ENCODE measurements at places on chromosomes 6 and 20.

DNA sequence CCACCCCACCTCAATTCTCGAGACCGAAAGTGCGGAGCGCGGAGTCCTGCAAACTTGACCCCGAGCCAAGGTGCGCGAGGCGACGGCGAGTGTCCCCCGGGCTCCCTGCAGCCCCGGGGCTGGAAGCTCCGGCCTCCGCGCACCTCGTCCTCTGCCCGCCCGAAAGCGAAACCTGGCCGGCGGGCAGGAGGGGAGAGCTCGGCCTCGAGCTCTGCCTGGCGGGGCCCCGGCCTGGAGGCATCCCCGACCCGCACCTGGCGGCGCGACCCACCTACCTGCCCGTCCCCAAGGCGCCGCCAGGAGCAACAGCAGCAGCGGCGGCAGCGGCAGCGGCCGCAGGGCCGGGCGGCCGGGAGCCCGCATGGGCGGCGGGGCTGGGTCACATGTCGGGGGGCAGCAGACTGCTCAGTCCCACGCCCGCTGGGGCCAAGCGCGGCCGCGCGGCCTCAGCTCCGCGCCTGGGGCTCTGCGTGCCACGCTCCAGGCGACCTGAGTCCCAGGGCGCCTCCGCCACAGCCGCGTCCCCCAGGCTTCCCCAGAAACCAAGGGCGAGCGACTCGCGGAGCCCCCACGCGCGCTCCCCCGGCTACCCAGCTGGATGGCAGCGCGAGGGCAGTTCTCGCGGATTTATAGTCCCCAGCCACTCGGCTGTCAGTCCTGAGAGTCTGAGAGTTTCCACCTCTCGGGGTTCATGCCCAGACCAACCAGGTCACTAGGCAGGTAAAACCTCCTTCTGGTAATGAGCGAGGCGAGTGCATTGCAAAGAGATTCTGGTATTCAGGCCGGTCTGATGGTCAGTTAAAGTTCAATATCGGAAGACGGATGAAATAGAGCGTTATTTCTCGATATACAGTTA, at the start of gene IL20RA:
IL20RA (minus strand) TSS at position 600 of the 856 bp plus-strand sequence; CDS start at position 363, 237 bp downstream.
- DNase-seq, result no peak

GRCh38 chr20:60500038-60500701, 541.9 kb downstream of the CDH26 start:
- no peak for DNase-seq

- no peak for DNase-seq
These were observed 8.7 kb downstream of the HLA-DPA1 start for GRCh38 chr6:33064723-33065122.

GRCh38 chr6:111254779-111255166, 167.5 kb downstream of the SLC16A10 start:
- DNase-seq, result no peak

DNA sequence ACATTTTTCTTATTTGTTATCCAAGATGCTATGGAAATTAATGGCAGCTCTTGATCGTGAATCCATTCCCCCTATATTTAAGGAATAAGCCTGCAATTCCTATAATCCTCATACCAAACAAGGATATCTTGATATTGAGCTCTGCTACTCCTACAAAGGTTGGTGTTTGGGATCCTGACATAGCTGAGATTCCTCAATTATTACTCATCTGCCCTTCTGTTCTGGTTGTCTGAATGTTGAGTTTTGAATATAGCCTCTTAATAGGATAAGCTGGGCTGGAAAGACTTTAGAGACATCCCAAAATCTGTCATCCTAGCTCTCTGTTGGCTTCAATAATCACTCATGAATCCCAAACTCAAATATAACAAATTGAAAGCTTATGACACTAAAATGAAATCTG, 49.9 kb downstream of the CLIC5 start:
- peak; percentile 15 for DNase-seq

DNA sequence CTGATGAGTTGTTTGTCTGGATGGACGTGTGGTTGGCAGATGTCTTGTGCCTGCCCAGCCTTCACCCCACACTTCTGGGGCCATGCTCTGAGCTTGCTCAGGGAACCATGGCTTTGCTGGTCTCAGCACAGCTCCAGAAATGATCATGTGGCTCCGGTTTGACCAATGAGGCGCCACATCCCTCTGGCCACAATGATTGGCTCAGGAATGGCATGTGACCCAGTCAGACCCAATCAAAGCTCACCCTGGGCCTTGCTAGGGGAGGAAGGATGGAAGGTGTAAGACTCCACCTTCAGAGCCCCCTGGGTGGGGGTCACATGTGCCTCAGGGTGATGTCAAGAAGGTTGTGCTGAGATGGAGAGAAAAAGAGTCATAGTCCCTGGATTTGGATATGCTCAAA, 281.6 kb upstream of the SULF2 start:
- no peak for DNase-seq

- DNase-seq, result no peak
These were observed 849 bp upstream of the BMP7 start for GRCh38 chr20:57267158-57267821.

- no peak for DNase-seq
These were observed 613 bp upstream of the DLL1 start for GRCh38 chr6:170291271-170292110.

DNA sequence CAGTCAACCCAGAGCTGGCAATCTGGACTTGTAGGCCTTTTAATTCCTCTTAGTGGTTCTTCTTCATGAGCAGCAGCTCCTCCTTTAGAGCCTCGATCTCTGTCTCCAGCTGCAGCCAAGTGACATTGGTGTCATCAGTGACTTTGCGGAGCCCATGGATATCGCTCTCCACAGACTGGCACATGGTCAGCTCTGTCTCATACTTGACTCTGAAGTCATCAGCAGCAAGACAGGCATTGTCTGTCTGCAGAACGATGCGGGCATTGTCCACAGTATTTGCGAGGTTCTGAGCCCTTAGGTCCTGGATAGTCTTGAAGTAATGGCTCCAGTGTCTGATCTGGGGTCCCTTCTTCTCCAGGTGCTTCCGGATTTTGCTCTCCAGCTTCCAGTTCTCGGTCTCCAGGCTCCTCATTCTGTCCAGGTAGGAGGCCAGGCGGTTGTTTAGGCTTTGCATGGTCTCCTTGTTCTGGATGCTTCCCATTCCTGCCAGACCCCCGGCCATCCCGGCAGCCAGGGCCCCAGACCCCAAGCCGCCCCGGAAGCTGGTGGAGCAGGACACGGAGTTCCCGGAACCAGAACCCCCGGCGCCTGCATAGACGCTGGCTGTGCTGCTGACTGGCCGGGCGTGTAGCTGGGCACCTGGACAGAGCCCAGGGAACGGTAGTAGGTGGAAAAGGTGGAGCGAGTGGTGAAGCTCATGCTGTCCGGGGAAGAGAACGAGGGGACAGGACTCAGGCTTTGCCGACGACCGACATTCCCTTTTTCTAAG, 15.1 kb downstream of the RFPL4B start:
- DNase-seq, result no peak

DNA sequence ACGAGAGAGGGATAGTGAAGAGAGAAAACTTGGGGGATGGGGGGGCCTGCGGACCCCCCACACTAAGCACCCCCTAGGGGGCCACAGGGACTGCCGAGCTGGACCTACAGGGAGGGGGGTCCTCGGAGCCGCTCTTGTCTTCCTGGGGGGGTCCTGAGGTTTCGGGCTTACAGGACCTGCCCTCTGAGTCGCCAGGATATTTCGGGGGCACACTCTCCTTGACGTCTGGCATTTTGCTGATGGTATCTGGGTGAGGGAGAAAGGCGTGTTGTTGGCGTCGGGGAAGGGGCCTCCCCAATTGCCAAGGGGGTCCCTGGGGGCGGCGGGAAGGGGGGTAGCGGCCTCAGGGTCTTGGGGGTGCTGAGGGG, 516 bp downstream of the TCP11 start:
- DNase-seq, result no peak

GRCh38 chr6:21064756-21065340, 528.7 kb upstream of the SOX4 start:
- no peak for DNase-seq

GRCh38 chr20:58171796-58172425, 56.5 kb downstream of the ANKRD60 start:
- DNase-seq, result no peak

GRCh38 chr20:37890643-37891042, 12.3 kb upstream of the VSTM2L start:
- DNase-seq, result no peak

DNA sequence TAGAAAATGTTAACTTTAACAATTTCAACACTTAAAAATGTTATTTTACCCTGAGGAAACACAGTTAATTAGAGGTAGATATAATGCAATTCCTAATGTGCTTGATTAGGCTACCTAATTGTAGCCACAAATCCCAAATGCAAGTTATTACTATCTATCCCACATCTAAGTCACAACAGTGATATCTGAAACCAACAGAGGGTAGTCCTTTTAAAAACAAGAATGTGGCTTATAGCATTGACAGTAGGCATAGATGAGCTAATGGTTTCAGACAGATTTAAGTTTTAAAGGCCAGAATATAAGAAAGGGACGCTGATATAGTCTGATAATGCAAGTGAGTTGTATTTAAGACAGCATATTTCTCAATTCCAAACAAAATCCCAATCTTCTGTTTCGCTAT, 23.0 kb downstream of the PLN start:
- DNase-seq, result no peak

GRCh38 chr20:12262747-12263146, 345.1 kb downstream of the BTBD3 start:
- no peak for DNase-seq

GRCh38 chr6:36136034-36136433, 5.7 kb downstream of the MAPK13 start:
- DNase-seq, result no peak

DNA sequence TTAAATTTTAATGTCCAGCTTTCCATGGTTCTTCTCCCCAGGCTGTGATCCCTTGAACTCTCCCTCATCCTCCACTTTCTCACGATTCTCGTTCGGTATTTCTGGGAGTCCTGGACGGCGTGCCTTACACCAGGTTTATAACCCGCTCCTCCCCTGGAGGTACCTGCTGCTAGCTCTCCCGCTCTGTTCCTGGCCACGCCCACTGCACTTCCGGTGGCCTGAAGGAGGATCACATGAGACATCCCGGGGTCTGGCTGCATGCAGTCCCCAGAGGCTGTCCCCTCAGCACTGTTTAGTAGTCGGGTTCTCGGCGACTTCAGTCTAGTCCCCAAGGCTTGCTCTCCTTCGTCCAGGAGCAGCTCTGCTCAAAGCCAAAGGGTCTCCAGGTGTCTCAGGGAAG, 28.4 kb upstream of the GCLC start:
- no peak for DNase-seq

DNA sequence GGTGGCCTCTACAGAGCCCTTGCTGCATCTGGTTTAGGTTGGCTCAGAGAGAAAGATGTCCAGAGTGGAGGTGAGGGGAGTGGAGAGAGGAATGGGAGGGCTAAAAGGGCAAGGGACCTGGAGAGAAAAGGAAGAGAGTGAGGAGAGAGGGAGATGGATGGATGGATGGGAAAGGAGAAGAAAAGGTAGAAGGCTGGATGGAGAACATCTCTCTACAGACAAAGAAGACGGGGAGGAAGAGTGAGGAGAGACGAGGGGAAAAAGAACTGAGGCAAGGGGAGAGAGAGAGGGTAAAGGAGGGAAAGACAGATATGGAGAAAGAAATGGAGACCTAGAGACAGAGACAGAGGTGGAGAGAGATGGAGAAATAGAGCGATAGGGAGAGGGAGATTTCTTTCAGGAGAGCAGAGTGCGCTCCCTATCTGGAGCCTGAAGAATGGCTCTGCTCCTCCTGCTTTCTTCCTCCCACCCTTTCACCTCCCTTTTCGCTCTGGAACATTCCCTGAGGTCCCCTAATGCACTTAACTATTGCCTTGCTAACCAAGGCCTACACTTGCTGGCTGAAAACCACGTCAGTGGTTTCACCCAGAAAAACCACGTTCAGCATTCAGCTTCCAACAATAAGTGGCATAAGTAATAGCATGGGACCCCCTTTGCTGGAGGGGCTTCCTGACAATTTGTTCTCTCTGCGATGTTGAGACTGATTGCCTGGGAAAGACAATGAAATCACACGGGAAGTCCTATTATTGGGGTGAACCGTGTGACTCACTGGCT, 286.3 kb downstream of the CDH26 start:
- DNase-seq, result no peak

- DNase-seq, result no peak
These were observed 35.0 kb upstream of the ENTPD6 start for GRCh38 chr20:25160467-25160866.

GRCh38 chr6:148771896-148772554, 25.2 kb downstream of the UST start:
- no peak for DNase-seq

DNA sequence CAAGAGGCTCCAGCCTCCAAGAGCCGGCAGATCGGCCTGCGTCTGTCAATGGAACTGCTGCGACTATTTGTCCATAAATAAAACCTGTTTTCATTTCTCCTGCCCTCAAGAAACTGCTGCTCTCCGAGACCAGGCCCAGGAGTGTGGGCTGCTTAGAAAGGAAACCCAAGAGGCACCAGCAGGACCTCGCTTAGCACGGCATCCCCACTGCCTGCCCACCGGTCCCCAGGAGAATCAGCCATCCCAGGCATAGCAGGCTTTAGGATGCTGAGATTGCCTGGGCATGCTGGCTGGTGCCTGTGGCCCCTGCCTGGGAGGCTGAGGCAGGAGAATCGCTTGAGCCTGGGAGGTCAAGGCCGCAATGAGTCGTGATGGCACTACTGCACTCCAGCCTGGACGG, 17.6 kb downstream of the NTSR1 start:
- no peak for DNase-seq

GRCh38 chr6:46756469-46757213, 9.9 kb downstream of the ANKRD66 start:
- peak; percentile 33 for DNase-seq
